MM.1S (cell line): ENCODE measurements at places on chromosomes 3 and 15.

DNA sequence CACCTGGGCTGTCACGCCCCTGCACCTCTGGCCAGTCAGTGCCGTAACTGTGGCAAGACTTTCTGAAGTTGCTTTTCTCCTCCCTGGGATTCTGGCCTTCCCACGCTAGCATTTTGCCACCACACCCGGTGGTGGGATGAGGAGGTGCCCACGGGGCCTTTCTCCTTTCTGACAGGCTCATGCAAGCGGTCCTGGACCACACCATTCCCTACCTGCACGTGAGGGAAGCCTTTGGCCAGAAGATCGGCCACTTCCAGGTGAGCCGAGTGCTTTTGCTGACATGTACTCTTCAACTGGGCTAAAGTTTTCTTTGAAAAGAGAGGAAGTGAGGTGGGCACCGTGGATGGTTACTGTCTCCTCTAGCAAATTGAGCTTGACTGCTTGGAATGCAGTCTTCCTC lies 9.6 kb downstream of the IVD start:
- H3K4me1 ChIP-seq, result no peaks in the 10 kb centered on the region
- no peaks in the 10 kb centered on the region for H3K27me3 ChIP-seq
- no peak overlapping the region for H3K4me3 ChIP-seq
- DNase-seq, result no peak
- H3K36me3 ChIP-seq, result peaks cover 7% of the 10 kb centered on the region

DNA sequence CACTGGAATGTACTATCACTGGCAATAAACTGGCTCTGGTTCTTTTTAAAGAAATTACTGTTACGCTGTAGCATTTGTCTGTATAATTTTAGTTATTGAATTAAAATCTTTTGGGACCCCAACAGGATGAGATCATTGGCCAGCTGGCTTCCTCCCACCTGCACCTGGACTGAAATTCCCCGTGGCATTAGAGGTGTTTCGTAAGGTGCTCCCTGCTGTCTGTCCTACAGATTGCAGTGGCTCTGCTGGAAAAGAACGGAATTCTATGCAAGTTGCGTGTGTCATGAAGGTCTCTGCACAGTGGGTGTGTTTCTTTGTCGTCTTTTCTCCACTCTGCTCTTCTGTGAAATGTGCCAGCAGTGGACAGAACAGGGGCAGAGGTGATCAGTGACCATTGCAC lies 383.4 kb downstream of the PTPRG start:
- H3K27me3 ChIP-seq, result no peaks in the 10 kb centered on the region
- H3K4me3 ChIP-seq, result no peak overlapping the region
- no peak overlapping the region for H3K27ac ChIP-seq
- H3K4me1 ChIP-seq, result no peaks in the 10 kb centered on the region
- DNase-seq, result no peak

DNA sequence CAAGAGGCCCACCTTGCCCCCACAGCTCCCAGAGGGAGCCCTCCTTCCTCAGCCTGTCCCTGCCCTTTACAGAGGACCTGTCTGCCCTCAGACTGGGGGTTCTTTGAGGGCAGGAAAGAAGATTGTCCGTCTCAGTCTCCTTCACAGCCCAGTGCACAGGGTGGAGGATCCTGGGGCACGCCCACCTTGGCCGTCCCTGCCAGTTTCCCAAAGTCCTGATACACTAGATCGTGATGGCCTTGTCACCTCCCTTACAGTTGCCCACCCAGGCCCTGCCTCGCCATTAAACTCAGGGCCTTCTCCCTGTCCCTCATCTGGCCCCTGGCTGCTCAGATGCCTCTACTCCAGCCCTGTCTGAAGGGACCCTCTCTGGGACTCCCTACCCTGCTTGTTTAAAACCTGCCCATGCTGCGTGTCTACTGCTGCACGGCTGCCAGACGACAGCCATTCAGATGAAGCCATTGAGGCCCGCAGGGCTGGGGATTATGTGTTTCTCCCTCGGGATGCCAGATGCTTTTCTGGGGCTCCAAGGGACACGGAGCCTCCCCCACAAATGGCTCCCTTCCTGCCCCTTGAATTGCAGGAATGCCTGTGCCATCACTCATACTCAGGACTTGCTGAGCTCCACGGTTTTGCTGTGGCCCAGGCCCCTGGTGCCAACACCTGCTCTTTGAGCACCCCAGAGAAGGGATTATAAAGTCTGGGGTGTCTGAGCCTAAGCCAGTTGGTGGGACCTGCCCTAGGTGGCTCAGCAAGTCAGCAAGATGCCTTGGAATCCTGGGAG lies 27.8 kb downstream of the ACSBG1 start:
- DNase-seq, result no peak
- H3K27me3 ChIP-seq, result no peaks in the 10 kb centered on the region
- H3K27ac ChIP-seq, result no peak overlapping the region
- peaks cover 9% of the 10 kb centered on the region for H3K4me1 ChIP-seq
- no peaks in the 10 kb centered on the region for H3K36me3 ChIP-seq

- H3K27ac ChIP-seq, result no peak overlapping the region
- H3K4me1 ChIP-seq, result no peaks in the 10 kb centered on the region
- no peak overlapping the region for H3K4me3 ChIP-seq
- H3K27me3 ChIP-seq, result no peaks in the 10 kb centered on the region
- H3K36me3 ChIP-seq, result no peaks in the 10 kb centered on the region
Measured at GRCh38 chr3:78322780-78323179, 1282.9 kb downstream of the ROBO2 start.

DNA sequence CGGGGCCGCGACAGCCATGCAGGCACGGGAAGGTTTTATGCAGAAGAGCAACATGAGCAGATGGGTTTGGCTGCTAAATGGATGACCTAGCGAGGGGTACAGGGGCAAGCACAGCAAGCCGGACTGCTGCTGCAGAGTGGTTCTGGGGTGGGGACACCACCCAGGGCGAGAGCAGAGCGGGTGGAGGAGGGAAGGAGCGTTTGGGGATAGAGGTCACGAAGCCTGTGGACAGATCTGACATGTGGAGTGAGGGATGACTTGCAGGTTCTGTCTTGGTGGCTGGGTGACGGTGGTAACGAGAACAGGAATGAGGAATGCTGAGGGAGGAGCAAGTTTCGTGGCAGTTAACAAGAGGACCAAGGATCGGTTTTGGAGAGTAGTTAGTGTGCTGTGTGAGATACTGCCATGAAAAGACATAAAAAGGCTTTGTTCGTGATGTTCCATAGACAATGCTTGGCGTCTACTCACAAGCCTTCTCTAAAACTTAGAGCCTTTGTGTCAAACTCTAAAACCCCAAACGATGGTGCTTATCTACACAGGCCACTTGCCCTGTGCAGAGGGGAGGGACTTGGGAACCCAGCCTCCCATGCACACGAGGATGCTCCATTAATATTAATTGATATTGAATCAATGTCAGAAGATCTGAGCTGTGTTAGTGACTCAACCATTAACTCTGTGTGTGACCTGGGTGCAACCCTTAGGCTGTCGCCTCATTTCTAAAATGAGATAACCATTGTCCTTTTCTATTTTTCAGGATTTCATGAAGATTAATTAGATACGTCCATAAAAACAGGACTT lies 132.7 kb upstream of the SLC2A2 start:
- H3K27me3 ChIP-seq, result no peaks in the 10 kb centered on the region
- H3K36me3 ChIP-seq, result no peaks in the 10 kb centered on the region
- H3K4me3 ChIP-seq, result no peak overlapping the region
- H3K4me1 ChIP-seq, result 0 out of 2 replicates have a peak, but pooled peaks cover 5% of the 10 kb centered on the region

- no peaks in the 10 kb centered on the region for H3K36me3 ChIP-seq
- no peak overlapping the region for H3K4me3 ChIP-seq
- peaks cover 16% of the 10 kb centered on the region for H3K4me1 ChIP-seq
- peak; percentile 57 for DNase-seq
- no peaks in the 10 kb centered on the region for H3K27me3 ChIP-seq
- H3K27ac ChIP-seq, result no peak overlapping the region
Measured at GRCh38 chr3:169295126-169295525, 368.4 kb downstream of the MECOM start.

GRCh38 chr3:24628523-24629258 lies 134.0 kb upstream of the THRB start:
- no peak for DNase-seq
- H3K27ac ChIP-seq, result no peak overlapping the region
- no peaks in the 10 kb centered on the region for H3K4me1 ChIP-seq
- H3K36me3 ChIP-seq, result no peaks in the 10 kb centered on the region

DNA sequence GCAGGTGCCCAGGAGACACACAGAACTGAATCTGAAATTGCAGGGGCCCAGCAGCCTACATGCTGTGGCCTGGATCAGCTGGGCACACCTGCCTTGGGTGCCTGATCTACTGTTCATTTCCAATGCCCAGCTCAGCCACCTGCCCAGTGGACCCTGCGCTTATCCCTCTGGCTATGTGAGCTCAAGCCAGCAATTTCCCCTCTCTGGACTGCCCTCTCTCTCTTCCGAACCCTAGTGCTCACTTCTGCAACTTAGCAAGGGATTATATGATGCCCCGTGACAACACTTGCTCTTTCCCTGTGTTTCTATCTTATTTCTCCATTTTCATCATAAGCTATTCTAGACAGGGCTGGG lies 276.0 kb downstream of the UACA start:
- H3K27ac ChIP-seq, result no peak overlapping the region
- no peaks in the 10 kb centered on the region for H3K27me3 ChIP-seq
- peak; percentile 24 for DNase-seq
- H3K4me1 ChIP-seq, result peaks cover 33% of the 10 kb centered on the region

- H3K27me3 ChIP-seq, result 0 out of 2 replicates have a peak, but pooled peaks cover 6% of the 10 kb centered on the region
- H3K36me3 ChIP-seq, result no peaks in the 10 kb centered on the region
- H3K4me3 ChIP-seq, result no peak overlapping the region
- no peak overlapping the region for H3K27ac ChIP-seq
Measured at GRCh38 chr15:76338486-76339304, 2.1 kb downstream of the ISL2 start.

DNA sequence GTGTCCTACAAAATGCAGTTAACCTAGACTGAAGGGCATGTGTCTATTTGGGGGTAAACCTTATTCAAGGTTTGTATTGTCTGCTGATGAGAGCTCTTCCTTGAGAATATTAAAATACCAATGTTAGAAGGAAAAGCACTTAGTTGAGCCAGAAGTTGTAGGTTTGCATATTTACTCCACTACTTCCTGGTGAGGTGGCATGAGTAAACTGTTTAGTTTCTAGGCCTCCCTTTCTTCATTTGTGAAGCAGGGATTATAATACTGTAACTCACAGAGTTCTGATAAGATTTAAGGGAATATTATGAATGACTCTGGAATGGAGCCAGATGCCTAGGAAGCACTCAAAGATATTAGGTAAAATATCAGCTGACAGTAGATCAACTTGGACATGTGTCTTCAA lies 46.7 kb downstream of the CD200R1L start:
- H3K36me3 ChIP-seq, result no peaks in the 10 kb centered on the region
- no peaks in the 10 kb centered on the region for H3K27me3 ChIP-seq
- H3K4me3 ChIP-seq, result no peak overlapping the region
- DNase-seq, result no peak

GRCh38 chr15:39752246-39752645 lies 30.4 kb downstream of the FSIP1 start:
- H3K27ac ChIP-seq, result no peak overlapping the region
- H3K4me3 ChIP-seq, result no peak overlapping the region
- DNase-seq, result no peak

DNA sequence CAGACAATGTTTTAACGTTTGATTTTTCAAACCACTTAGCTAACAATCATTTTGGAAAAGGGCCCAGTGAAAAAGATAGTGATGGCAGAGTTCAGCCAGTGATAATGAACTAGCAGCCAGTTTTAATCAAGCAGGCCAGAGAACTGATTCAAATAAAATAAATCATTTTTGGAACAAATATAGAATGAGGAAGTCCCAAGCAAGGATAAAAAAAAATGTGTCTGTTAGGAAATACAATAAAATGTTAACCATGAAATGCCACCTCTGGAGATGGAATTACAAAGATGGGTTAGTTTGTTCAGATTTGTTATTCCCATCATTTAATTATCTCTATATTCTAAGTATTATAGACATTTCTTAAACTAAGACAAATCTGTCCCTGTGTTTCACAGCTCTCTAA lies 1.1 kb downstream of the HERC1 start:
- H3K27ac ChIP-seq, result no peak overlapping the region
- H3K27me3 ChIP-seq, result no peaks in the 10 kb centered on the region

GRCh38 chr3:58864480-58864879 lies 185.3 kb downstream of the CFAP20DC start:
- no peak overlapping the region for H3K4me3 ChIP-seq
- DNase-seq, result no peak
- H3K27me3 ChIP-seq, result no peaks in the 10 kb centered on the region

- no peaks in the 10 kb centered on the region for H3K36me3 ChIP-seq
- no peak for DNase-seq
- H3K27ac ChIP-seq, result no peak overlapping the region
- H3K4me1 ChIP-seq, result no peaks in the 10 kb centered on the region
Measured at GRCh38 chr3:38960042-38960622, 91.6 kb downstream of the SCN11A start.

DNA sequence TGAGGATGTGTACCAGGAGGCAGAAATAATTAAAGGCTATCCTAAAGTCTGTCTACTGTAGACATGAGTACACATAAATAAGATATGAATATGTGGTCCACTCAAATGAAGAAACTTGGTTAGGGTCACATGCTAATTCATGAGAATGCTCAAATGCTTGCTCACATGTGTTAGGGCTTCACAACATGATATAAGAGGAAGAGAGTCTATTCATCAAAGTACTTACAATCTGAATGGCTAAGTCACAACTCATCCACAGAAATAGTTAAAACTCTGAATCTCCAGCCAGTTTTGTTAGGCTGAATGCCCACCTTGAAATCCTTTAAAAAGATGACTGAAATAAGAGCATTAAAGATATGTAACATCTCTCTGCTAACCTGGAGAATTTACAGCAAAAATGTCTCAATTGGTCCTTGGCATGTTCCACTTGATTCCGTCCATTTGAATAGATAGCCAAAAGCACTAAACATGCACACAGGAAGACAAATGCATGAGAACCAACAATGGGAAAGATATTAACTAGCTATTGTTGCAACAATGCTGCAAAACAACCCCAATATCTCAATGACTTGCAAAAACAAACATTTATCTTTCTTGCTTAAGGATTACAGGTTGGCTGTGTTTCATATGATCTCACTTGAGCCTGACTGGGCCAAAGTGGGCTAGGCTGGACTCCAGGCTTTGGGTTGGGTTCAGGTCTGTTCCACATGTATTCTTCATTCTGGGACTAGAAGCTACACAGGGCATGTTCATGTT lies 10.6 kb upstream of the TBC1D5 start:
- no peak overlapping the region for H3K27ac ChIP-seq
- no peak overlapping the region for H3K4me3 ChIP-seq
- H3K27me3 ChIP-seq, result no peaks in the 10 kb centered on the region; the same call in 1 of the 2 replicates
- H3K4me1 ChIP-seq, result peaks cover 36% of the 10 kb centered on the region
- no peak for DNase-seq

GRCh38 chr3:10883478-10884234 lies 67.6 kb downstream of the SLC6A11 start:
- H3K4me3 ChIP-seq, result no peak overlapping the region
- peaks cover 12% of the 10 kb centered on the region; the same call in 1 of the 2 replicates for H3K27me3 ChIP-seq
- no peak for DNase-seq
- no peaks in the 10 kb centered on the region for H3K4me1 ChIP-seq
- H3K36me3 ChIP-seq, result no peaks in the 10 kb centered on the region

- H3K36me3 ChIP-seq, result no peaks in the 10 kb centered on the region
- H3K4me3 ChIP-seq, result no peak overlapping the region
- H3K4me1 ChIP-seq, result no peaks in the 10 kb centered on the region
Measured at GRCh38 chr3:41690766-41691563, 270.9 kb downstream of the ULK4 start.
